NCI-H1436 treated with DMSO at 0.1 percent for 48 hours (cell line): ENCODE measurements at places on chromosomes 5 and 9.

DNA sequence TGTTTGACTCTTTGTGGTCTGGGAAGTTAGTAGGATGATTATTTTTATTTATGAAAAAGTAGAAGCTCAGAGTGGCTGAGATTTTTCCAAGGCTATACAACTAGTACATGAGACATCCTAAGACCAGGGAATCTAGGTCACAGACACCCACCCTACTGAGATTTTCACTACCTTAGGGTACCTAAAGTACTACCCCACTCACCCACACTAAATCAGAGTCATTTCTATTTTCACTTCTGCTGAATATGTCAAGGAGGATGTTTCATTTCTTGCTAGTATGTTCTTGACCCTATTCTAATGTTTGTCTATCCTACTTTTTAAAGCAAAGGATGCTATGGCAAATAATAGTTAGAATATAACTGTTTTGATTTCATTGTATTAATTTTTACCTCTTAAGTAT is 206.0 kb downstream of the ATP10B start:
- no peak for DNase-seq

GRCh38 chr9:2127486-2127885 is 112.3 kb downstream of the SMARCA2 start:
- no peak for DNase-seq

DNA sequence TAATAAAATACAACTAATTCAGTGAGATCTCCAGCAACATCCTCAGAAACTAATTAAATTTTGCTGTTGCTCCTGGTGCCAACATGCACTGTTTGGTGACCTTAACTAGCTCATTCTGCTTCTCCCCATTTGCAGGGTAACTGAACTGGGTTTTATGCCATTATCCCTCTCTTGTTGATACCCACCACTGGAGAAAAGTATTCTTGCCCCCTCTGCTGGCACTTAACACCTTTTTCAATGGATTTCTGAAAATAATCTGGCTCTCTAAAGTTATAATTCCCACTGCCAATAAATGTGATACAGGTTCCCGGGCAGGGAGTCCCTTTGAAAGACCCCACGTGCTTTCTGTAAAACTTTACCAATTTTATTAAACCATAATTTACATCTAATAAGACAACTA is 394.3 kb downstream of the OSTF1 start:
- no peak for DNase-seq

GRCh38 chr5:77186652-77187370 is 23.7 kb upstream of the PDE8B start:
- no peak for DNase-seq

DNA sequence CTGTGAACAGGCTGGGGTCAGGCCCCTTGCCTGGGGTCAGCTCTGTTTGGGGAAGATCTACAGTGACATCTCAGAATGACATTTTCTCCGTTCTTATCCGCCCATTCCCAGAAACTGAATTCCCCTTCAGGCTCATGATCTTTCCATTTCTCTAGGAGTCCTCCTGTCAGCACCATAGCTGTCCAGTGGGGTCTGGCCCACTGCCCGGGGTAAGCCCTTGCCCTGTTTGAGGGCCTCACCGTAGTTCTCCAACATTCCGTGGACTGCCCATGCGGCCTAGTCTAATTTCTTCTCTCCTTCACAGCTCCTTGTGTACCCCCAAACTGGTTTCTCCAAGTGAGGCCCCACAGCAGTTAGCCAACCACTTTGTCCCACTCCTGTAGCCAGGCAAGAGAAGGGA is 68.4 kb downstream of the ENTREP1 start:
- DNase-seq, result no peak

DNA sequence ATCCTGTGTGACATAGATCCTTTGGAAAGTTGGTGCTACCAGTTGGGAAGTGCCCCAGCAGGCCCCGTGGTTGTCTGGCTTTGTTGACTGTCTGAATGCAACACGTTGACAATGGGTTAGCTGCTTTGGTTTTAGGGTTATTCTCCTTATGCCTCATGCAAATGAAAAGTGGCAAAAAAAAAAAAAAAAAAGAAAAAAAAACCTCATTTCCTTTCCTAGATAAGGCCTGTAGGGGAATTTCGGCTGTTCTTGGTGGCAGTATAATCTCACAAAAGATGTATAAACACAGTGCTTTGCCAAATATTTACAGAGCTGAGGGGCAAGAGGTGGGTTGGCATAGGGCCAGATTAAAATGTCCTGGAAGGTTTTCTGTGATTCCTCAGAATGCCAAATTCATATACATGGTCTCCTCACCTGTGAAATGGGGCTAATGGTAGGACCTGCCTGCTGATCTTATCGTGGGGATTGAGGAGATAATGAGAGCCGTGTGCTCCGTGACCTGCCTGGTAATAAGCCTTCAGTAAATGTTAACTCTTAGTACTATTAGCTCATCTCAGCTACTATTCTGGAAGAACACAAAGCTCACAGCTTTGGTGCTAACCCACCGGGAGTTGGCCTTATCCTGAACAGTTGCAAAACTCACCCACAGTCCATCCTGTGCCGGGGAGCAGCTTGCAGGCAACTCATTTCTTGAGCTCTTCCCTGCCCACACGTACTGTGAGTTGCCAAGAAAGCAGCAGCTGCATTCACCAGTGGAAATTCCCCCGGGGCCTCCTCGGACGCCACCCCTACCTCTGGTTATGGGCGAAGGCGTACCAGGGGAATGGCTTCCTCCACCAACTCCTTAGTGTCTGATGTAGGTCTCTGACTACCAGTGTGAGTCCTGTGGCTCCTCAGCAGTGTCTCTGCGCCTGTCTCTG is 220.3 kb downstream of the NR3C1 start:
- DNase-seq, result no peak

GRCh38 chr5:159156426-159157238 is 52.7 kb downstream of the RNF145 start:
- DNase-seq, result peak; percentile 5

GRCh38 chr5:168312606-168313295 is 21.3 kb downstream of the WWC1 start:
- no peak for DNase-seq

DNA sequence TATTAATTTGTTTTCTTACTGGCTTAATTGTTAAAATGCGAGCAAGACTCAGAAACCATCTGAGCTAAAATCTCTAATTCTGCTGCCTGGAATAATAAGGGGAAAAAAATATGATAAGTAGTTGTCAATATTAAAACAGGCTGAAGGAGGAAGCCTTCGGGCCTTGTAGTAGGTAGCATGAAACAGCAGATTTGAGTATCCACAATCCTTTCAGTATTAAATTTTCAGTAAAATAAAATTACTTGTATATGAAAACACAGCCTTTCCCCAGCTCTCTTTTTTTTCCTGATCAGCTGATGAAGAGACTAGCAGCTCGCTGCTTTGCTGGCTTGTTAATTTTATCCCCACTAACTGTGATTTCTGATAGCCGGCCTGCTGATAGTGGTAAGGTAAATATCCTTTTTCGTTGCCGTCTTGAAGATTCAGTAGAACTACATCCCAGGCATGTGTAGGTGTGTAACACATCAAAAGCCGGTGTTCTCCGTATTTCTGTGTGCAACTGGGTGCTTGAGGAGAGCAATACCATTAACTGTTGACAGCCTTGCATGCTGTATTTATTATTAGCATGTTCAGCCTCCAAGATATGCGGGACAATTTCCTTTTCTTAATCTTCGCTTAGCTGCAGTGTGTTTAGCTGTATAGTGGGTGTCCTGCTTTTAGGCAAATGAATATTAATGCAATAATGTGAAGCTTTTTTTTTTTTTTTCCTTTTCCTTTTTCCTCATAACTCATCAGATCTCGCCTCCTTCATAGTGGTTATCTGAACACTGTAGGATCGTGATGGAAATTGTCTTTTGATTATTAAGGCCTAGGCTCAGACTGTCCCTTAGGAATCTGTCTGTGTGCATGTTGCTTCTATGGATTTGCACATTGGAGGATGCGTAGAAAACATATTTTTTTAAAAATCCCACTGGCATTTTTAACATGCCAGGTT is 144.6 kb downstream of the SMARCA2 start:
- DNase-seq, result no peak

GRCh38 chr5:14850419-14851049 is 21.0 kb downstream of the ANKH start:
- DNase-seq, result no peak

- no peak for DNase-seq
Measured at GRCh38 chr5:173291722-173292658, 36.2 kb downstream of the STC2 start.

- no peak for DNase-seq
Measured at GRCh38 chr5:77483682-77484081, 8.4 kb downstream of the WDR41 start.

DNA sequence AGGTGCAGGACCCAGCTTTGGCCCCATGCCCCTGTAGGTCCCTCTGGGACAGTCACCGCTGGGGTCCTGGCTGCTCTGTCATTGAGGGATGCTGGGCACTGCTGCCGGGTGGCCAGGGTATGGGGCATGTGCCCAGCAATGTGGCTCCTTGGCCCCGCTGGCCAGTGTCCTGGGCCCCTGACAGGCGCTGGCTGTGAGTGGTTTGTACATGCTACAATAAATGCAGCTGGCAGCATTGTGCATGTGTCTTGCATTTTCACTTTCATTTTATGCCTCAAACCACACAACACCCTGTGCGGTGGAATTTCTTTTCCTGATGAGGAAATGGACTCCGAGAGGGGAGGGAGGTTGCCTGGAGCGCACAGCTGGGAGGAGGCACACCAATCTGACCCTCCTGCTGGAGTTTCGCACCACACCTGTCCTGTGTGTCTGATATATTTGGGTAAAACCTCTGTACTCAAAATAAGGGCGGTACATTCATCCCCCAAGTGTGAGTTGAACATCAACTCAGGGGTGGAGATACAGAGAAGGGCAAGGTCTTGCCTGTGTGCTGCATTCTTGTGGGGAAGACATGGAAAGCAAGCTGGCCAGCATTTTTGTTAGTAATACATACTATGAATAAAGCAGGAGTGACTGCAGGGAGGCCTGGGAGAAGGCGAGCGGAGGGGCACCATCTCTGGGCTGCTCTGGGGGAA is 11.7 kb downstream of the TSPAN17 start:
- no peak for DNase-seq

- no peak for DNase-seq
Measured at GRCh38 chr5:136330353-136331038, 34.8 kb downstream of the TRPC7 start.

DNA sequence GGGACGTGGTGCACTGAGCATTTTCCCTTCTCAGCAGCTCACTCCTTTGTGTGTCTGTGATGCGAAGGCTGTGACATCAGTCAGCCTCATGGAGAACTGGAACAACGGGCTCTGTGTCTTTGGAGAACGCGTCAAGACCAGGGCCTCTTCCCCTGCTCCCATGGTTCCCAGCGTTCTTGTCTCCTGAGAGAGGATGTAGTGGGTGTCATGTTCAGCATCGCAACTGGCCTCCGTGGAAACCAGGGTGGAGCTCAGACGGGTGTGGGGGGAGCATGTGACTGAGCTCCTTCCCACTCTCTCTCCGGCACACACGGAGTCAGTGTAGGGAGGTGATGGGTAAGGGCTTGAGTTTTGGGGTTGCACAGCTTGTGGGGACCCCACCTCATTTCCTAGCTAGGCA is 59.7 kb downstream of the TENT4A start:
- peak; percentile 4 for DNase-seq

DNA sequence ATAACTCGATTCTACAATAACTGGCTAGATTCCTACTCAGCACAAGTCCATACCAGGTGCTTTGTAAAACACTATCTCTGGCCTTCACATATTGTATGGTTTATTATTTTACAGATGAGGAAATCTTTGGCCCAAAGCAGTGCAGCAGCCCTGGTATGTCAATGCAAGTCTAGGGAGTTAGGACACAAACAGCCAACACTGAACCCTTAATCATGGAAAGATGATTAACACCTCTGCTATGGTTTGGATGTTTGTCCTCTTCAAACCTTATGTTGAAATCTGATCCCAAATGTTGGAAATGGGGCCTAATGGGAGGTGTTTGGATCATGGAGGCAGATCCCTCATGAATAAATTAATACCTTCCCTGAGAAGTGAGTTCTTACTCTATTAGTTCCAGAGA is 76.6 kb downstream of the MAPKAP1 start:
- DNase-seq, result no peak

- no peak for DNase-seq
Measured at GRCh38 chr5:35794684-35795375, 61.9 kb upstream of the IL7R start.

GRCh38 chr9:112378328-112379176 is 1.4 kb upstream of the HSDL2 start:
- DNase-seq, result no peak

DNA sequence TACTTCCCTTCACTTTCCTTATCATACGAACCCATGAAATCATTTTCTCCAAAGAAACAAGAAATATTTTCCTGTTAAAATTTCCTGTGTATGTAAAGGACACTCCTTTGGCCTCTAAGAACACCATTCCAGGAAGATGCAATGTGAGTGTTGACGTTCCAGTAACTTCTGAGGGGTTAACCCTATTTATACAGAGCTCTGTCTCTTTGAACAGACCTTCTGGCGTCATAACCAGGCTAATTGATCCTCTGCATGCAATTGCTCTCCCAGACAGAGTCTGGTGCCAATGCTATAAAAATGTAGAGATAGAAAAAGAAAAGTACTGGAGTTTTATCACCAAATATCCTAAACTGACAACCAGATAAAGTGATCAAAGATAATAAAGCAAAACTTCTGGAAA is 218.5 kb downstream of the TLE1 start:
- DNase-seq, result no peak

DNA sequence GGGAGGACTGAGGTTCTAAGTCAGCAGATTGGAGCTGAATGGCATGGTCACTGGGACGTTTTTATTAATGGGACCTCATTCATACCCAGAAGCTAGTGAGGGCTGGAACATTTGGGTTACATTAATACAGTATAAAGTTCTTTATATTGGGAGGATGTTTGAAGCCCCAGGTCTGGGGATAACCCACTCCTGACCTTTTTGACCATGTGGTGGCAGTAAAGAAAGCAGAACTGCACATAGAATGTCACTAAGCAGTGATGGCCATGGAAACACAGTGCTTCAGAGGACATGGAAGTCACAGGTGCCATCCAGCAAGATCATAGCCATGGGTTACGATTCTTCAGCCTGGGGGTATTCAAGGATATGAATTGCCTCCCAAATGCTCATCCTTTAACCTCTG is 176.0 kb downstream of the ATP10B start:
- DNase-seq, result no peak

DNA sequence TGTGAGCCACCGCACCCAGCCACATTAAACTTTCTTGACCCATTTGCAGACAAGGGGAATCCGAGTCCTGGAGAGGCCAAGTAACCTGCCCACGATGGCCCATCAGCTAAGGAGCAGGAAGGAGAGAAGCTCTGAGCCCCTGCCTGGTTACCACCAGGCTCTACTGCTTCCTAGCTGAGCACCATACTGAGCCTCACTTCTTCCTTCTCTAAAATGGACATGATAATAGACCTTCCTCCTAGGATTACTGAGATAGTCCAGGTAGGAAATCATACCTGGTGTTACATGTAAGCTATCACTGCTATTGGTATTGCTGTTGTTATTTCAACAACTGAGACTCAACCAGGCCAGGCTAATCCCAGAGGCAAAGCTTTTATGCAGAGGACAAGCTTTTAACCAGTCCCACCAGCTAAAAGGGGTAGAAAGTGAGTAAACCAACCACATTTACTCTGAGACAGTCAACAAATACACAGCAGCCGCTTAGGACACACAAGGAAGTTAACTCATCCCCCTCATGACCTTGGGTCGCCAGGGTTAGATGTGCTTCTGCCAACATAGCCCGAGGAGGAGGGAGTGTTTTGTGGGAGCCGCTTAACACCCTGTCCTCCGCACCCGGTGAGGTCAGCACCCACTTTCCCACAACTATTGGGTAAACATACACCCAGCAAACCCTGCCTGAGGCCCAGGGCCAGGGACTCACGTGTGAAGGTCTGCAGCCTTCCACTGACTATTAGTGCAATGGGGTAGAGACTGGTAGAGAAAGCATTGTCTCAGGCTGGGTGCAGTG is 20.6 kb upstream of the PTGES start:
- no peak for DNase-seq
